ENCODE measurements at places on chromosomes 1 and 21.

GRCh38 chr1:233393084-233393840 lies 65.7 kb downstream of the MAP3K21 start:
- DNase-seq = no peak

DNA sequence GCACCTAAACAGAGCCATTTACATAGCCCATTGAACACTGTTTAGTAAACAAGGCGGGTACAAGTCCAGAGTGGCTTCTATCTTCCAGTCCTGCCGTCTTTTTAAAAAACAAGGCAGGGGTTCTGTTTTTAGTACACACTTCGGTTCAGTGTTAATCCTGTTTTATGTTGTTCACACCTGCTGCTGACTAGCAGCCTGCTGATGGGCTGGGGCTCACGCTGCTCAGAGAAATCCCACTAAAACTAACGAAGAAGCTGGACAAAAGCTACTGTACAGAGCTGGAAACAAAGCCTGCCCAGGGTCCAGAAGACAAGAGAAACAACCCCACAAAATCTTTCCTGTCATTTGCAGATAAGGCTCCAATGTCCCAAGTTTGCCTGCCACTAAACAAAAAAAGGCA lies 13.2 kb downstream of the ESRRG start:
- no peak for DNase-seq

- no peak for DNase-seq
These were observed 10.7 kb upstream of the CNR2 start for GRCh38 chr1:23923592-23924499.

GRCh38 chr1:228311091-228311490 lies 95.5 kb downstream of the TRIM11 start:
- DNase-seq = no peak

DNA sequence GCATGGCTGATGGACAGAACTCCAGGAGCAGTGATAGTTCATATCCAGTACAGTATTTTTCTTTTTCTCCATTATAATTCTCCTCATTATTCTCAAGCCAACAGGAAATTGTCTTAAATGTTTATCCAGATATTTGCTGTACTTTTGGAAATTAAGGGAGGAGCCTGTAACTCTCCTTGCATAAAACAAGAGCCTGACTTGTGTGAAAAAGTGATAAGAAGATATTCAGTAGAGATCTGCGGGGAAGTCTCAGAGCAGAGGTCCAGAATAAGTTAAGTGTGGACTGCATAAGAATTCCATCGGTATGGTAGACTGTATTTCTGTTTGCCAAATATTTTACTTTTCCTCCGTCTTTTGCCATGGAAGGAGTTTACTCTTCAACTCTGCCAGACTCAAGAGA lies 70.2 kb downstream of the BACH1 start:
- no peak for DNase-seq

DNA sequence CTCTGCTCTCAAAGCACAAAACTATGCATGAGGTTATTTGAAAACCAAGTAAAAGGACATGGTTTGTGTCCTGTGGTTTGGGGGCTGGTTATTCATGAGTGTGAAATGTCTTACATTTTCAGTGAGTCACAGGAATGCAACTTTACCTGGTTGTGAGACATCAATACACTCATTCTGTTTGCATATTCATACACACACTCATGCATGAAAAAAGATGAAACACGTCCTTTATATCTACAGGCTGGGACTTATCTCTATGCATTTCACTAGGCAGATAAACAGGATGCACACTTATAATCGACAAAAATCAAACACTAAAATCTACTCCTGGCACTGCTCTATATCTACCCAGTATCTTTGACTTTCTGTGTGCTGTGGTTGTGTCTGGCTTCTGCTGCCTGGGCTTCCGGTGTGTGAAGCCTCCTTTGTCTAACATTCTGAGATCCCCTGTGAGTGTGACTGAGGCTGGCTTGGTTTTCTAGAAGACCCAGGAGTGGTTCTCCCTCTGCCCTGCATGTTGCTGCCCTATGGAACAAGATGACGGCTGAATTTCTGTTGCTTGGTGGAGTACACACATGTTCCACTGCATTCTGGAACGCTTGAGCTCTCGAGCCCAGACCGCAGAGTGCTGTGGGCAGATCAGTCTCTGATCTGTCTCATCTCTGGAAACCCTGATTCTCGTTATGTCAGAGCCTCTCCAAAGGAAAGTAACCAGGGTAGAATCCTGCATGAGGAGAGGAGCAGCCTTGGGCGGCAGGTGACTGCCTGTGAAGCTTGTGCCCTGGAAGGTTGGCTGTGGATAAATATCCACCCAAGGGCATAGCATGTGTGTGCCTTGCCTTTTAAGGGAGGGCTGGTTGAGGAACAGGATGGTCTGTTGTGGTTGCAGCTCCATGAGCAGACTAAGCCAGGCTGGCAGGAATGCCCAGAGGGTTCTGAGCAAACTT lies 19.7 kb upstream of the FASLG start:
- no peak for DNase-seq

- DNase-seq = peak; percentile 40
These were observed 706 bp downstream of the C21orf91 start for GRCh38 chr21:17818186-17819113.

DNA sequence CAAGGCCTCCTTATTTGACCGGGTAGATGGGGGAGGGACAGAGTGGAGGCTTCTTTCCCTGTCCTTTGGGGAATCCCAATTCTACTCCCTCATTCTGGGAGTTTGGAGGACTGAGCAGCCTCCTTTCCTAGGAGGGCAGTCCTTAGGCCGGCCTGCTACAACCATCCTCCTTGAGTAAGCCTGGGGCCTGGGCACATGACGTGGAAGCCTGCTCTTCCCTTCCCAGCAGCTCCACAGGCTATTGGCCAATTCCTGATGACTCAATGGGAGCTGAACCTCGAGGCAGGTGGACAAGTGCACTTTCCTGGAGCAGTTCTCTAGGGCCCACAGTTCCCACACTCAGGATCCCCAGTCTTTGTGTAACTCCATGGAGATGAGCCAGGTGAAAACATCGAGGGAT lies 3.1 kb downstream of the KCNA10 start:
- no peak for DNase-seq

GRCh38 chr1:24507405-24507804 lies 4.8 kb downstream of the RCAN3 start:
- DNase-seq = no peak

GRCh38 chr1:226364514-226364899 lies 43.4 kb downstream of the PARP1 start:
- no peak for DNase-seq

GRCh38 chr1:244050014-244050834 lies 859 bp upstream of the ZBTB18 start:
- DNase-seq = peak; percentile 38

DNA sequence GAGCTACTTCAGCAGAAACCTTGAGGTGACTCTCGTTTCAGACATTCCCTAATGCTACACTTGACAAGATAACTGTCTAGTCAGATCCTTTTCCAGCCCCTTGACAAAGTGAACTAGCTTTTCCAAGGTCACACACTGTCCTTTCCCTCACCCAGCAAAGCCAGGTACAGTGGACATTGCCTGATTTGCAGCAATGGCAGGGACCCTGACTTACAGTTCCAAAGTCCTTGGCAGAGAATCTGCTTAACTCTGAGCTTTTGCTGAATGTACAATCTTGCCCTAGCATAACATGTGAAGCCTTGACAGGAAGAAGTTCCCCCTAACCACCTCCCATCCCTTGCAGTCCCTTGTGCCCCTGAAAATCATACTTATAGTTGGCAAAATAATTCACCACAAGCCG lies 37.1 kb downstream of the HSD3B2 start:
- no peak for DNase-seq

DNA sequence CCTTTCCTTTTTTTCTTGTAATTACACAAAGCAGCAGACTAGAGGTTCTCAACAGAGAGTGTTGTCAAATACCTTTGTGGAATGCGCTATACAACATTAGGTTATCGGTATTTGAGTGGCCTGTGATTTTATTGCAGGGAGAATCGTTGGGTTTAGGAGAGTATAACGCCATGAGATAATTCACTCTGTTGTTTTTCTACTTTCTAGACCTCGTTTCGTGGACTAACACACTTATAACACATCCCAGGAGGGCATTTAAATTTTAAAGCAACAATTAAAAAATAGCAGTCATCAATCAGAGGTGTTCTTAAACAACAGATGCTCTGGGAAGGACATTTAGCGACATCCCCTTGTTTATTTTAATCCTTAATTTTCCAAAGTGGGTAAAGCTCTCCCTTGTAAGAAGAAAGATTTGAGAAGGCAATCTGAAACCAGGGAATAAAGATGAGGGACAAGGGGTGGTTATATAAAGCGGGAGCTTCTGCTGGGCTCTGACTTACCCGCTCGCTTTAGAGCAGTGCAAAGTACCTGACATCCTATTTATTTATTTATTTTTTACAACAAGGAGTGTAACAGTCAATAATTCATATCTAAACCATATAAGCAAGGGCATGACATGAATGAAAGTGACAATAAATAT lies 4.9 kb downstream of the PBX1 start:
- DNase-seq = no peak

DNA sequence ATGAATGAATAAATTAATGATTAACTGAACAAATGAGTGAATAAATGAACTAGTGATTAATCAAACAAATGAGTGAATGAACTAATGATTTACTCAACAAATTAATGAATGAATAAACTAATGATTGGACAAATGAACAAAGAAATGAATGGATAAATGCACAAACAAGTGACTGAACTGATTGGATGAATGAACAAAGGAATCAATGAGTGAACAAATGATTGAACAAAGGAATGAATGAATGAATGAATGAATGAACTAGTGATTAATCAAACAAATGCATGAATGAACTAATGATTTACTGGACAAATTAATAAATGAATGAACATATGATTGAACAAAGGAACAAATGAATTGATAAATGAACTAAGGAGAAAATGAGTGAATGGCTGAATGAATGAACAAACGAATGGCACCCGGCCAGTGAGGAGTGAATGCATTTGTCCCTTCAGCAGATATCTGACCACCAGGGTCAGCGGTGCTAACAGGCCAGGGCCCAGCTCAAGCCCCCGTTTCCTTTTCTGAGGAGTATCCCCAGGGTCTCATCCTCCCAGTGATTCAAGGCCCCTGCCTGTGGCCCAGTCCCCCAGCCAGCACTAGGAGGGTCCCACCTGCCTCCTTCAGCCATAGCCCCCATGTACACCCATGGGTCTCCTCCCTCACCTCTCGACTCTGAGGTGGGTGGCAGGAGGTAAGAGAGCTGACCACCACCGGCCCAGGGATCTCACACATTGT lies 49.9 kb downstream of the WNT9A start:
- DNase-seq = no peak

DNA sequence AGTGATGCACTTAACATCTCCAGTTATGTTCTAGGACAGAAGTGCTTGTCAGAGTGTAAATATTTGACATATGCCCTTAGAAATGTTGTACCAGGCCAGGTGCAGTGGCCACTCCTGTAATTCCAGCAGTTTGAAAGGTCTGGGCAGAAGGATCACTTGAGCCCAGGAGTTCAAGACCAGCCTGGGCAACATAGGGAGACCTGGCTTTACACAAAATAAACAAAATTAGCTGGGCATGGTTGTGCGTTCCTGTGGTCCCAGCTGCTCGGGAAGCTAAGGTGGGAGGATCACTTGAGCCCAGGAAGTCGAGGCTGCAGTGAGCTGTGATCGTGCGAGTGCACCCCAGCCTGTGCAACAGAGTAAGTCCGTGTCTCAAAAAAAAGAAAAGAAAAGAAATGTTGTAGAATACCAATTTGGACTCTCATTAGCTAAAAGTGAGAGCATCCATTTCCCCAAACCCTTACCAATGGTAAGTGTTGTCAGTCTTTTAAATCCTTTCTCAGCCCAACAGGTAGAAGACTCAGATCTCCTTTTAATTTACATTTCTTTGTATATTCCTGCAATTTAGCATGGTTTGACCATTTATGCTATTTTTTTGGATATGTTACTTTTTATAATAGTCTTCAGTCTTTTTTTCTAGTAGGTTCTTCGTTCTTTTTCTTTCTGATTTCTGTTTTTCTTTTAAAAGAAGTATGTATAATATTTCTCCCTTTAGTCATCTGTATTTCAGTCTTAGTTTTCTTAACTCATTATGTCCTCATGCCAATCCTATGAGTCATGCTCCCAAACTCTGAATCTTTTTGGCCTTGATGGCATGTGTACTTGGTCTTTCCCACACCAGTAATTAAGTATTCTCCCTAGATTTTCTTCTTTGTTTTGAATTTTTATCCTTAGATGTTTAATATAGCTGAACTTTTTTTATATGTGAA lies 74.4 kb downstream of the CAMTA1 start:
- no peak for DNase-seq

- DNase-seq = no peak
These were observed 29.7 kb downstream of the CHODL start for GRCh38 chr21:18274370-18274769.

Measured in KBM-7 (cell line).